T-helper 22 cell (primary cell): ENCODE measurements at places on chromosomes 3 and 15.

DNA sequence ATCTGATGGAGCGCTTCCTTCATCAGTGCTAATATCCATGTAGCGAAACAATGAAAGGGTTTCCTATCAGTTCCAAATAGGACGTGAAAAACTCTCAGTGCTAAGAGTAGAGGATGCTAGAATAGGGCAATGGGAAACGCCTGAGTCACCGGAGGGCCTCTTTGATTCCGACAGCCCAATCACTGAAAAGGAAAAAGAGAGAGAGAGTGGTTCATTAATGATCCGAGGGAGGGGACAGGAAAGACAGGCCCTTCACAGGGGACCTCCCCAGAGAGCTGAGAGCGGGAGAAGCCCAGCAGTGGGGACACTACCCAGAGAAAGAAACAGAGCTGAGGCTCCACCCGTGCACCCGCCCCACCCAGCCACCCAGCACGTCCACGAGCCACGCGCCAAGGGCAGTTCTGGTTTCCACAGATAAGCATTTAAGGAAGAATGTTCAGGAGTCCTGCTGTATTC lies 76.9 kb downstream of the RPN1 start:
- DNase-seq, result no peak

GRCh38 chr3:78764634-78765033 lies 1003.2 kb downstream of the ROBO1 start:
- DNase-seq, result no peak

GRCh38 chr3:126954141-126954842 lies 28.6 kb upstream of the PLXNA1 start:
- no peak for DNase-seq

- no peak for DNase-seq
Measured at GRCh38 chr3:125281381-125281780, 68.8 kb upstream of the SLC12A8 start.

DNA sequence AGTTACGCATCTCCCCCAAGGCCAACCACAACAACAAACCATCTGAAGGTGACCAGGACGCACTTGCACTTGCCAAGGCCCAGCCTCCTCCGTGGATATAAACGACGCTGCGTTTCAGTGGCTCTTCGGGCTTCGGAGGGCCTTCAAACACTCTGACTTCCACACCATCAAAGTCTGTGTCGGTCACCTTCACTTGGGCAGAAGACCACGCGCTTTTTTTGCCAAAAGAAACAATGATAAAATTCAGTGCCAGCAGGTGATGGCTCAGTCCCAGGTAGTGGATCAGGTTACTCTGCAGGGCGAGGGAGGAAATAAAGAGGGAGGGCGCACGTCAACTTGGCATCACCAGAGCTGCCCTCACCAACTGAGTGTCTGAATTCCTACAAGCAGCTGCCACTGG lies 63.0 kb downstream of the NCEH1 start:
- DNase-seq, result no peak

GRCh38 chr3:9110316-9110715 lies 139.1 kb downstream of the SRGAP3 start:
- DNase-seq, result no peak

DNA sequence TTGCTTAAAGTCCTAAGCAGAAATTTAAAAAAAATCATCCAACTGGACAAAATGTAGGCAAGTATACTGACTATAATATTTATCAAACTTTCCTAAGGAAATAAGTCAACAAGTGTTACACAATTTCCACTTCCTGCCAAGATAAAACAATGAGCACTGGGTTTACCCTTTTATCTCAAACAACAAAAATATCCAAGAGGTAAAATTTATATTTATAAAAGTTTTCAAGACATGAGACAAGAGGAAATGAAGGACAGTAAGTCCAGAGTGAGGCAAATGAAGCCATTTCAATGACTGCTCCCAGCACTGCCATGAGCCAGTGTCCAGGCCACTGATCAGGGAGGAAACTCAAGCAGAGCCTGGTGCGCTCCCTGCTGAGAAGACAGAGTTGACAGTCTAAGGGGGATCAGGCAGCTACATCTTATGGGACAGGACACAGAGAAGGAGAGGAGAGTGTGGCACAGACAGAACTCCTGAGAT lies 439.4 kb downstream of the RAP2B start:
- DNase-seq, result no peak

DNA sequence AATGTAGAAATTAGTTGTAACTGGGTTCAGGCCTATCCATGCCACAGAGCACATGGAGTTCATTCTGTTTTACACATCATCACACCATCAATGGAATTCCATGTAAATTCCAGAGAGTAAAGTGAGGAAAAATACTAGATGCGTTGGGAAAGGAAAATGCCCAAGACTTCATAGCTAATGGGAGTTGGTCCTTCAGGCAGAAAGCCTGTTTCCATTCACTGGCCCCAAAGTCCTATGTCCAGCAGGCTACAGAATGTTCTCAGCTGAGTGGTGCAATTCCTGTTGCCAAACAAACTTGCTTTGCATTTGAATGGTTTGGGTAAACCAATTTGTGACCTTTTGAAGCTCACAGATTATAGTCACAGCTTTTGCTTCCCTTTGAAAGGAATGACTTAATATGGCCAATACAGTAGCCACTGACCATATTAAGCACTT lies 164.6 kb upstream of the PFN2 start:
- no peak for DNase-seq

DNA sequence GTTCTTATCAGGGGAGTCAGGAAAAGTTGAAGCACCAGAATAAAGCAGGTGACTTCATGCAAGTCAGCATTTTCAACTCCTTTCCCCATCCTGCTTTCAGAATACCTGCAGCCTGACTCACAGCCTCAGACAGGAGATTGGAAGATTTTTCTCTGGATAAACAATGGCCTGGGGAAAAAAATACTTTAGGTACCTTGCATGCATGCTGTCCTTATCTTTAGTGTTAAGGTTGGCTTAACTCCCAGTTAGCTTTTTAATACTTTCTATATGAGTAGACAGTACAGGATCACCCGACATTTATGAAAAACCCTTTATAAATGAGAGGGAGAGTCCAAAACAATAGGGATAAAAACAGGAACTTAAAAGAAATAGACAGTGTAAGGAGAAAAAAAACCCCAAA lies 53.6 kb downstream of the PAK2 start:
- no peak for DNase-seq

GRCh38 chr3:23390989-23391553 lies 187.9 kb downstream of the UBE2E2 start:
- DNase-seq, result no peak

DNA sequence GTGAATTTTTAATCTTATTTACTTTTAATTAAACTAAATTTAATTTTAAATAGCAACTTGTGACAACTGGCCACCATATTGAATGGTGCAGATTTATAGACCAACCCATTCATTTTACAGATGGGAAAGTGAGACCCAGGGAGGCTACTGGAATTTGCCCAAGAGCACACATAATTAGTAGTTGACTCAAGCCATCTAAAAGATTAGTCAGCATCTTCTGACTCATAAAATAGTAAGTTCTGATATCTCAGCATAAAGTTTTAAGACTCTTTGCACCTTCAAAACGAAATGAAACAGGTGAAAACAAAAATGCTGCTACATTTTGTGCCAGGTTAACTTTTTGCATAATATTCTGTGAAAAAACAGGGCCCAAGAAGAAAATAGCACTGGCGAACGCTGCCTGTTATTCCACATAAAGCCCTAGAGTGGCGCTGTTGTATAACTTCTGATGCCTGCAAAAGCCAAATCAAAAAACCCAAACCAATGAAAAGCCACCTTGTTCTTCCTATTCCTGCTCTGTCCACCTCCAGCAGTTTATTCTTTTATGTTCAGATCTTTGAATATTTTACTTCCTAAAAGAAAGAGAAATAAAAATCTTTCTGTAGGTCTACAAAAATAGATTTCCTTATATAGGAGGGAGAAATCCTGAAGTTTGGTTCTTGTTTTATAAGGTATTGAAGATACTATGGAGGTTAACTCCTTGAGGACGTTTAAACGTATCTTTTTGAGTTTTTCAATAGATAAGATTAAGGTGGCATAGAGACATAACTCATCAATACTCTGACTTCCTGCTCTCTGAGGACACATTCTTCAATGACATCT lies 62.8 kb downstream of the OTOL1 start:
- DNase-seq, result no peak

DNA sequence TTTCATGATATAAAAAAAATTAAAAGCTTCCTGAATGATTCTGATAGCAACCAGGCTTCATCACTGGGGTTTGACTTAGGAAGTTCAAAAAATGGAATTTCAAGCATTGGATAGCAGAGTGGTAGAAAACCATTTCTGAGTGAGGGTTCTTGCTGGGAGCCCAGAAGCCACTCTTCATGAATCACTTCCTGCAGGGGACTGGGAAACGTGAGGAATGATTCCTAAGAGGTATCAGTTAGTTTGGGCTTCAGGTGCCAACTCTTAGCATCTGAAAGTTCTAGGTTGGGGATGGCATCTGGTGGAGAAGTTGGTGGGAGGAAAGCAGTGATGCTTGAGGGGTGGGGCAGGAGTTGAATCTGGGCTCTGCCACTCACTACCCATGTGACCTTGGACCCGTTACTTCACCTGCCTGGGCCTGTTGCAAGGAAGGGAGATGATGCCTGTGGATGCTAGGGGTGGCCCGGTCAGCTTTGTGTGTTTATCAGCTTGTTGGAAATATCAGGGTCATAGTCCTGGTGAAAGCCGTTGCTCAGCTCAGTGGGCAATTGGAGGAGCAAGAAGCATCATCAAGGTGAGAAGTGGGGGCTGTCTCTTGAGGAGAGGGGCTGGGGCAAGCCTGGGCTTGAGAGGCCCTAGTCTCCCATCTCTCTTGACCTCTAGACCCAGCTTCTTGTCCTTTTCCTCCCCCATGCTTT lies 37.0 kb upstream of the TNFAIP8L3 start:
- DNase-seq, result no peak

DNA sequence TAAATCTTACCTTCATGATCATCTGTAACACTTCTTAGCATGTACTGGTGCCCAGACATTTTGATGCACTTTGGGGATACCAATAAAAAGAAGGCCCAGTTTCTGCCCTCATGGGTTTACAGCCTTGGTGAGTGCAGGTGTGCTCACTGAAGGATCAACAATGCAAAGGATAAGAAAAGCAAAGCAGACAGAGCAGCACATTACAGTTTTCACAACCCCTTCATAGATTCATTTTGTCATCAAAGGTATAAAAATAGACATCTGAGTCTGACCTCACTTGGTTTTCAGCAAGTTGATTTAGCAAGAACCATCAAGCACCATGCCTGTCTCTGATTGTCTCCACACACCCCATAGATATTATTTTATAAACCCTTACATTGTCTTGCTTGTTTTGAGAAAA lies 77.6 kb downstream of the BFSP2 start:
- no peak for DNase-seq

- DNase-seq, result no peak
Measured at GRCh38 chr3:66762916-66763693, 235.0 kb upstream of the KBTBD8 start.

- DNase-seq, result no peak
Measured at GRCh38 chr3:30779686-30780287, 114.7 kb downstream of the GADL1 start.

DNA sequence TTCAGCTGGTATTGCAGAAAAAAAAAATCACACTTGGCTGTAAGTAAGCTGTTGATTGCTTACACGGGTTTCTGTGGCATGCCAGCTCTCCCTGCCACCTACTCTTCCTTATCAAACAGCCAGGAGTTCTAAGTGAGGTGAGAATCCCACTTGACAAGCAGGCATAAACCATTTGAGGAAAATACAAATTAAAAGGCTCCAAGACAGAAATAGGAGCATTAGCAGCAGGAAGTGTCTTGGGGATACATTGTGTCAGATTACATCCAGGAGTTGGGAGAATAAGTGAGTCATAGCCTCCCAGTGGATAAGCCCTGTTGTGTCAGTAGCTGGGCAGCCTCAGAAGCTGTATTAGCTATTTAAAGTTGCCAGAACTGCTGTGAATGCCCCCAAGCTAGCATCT lies 256.0 kb downstream of the CNTN4 start:
- no peak for DNase-seq

GRCh38 chr3:177528306-177529070 lies 331.2 kb upstream of the TBL1XR1 start:
- DNase-seq, result no peak

DNA sequence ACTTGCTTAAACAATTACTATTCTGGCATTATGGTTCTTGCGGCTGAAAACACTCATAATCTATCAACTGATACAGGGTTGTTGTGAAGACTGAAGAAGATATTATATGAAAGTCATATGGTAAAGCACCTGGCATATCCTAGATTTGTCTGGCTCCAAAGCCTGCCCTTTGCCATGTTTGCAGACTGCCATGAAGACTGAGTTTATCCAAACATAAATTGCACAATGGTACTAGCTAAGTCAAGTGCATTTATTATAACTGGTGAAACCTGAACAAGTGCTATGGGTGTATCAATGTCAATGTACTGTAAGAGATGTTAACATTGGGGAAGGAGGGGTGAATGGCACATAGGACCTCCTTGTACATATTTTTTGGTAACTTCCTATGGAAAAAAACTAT lies 87.4 kb upstream of the MEX3B start:
- no peak for DNase-seq

DNA sequence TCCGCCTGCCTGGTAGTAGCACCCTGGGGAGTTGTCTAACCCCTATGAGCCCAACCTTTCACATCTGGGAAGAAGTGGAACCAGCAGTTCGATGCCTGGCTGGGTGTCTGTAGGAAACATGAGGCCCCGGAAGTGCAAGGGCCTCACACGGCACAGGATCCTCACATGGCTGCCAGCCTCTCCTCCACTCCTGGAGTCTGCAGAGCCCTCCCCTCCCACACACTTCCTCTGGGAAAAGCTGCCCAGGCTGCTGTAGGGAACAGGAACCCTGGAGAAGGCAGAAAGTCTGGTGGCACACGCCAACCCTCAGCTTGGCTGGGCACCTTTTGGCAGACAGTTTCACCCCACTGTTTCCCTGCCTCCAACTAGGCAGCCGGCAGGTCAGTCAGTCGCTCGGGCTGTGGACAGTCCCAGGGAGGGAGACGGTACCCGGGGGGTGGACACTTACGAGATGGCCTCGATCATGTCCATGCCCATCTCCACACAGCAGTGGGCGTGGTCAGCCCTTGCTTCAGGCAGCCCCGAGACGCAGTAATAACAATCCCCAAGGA lies 118.4 kb downstream of the ADCY5 start:
- no peak for DNase-seq

- DNase-seq, result no peak
Measured at GRCh38 chr3:131007782-131008181, 18.8 kb downstream of the ASTE1 start.

GRCh38 chr3:21694506-21694905 lies 56.5 kb downstream of the ZNF385D start:
- DNase-seq, result no peak
